ENCODE measurements at places on chromosomes 4 and X. TPM values are rescaled to one million over a fixed set of nuclear protein-coding genes. Genes with fewer than 3 reads are reported as not detected.

DNA sequence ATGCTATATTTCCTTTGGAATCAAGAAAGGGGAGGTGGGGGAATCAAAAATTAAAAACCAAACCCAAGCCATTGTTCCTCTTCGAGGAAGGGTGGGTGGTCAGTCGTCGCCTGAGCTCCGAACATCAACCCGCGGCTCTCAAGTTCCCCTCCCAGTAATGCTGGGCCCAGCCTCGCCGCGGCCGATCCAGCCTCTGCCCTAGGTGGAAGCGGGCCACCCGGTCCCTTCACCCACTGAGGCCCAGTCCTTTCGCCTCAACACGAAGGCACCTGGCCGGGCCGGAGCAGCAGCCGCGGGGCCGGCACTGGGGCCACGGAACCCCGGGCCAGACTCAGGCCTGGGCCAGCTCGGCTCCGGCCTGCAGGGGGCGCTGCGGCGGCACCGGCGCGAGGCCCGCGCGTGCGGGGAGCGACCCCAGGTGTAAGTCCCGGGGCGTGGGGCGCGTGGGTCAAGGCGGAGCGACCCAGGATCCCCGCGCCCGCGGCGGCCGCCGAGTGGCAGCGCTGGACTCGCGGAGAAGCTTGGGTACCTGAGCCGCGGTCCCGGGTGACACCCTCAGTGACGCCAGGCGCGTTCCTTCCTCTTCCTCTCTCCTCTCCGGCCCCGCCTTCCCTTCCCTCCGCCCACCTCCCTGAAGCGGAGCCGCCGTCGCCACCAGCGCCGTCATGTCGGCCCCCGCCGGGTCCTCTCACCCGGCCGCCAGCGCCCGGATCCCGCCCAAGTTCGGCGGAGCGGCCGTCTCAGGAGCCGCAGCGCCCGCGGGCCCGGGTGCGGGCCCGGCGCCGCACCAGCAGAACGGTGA, at the start of gene SEC24B:
SEC24B (plus strand) TSS at position 611 of the 802 bp plus-strand sequence; CDS start at position 666, 55 bp downstream.
- H3K27me3 ChIP-seq = no peaks in the 10 kb centered on the region
- peak; percentile 81 for DNase-seq
- peak within 1 kb of the TSS; percentile 83 for H3K4me3 ChIP-seq
- H3K27ac ChIP-seq = peak within 1 kb of the TSS; percentile 98

- no peak overlapping the region for H3K27ac ChIP-seq
- DNase-seq = no peak
- H3K27me3 ChIP-seq = no peaks in the 10 kb centered on the region
- H3K36me3 ChIP-seq = peaks cover 11% of the 10 kb centered on the region
Observed at GRCh38 chrX:130415201-130415600, 13.4 kb downstream of the RBMX2 start.

- H3K4me3 ChIP-seq = no peak overlapping the region
- H3K27ac ChIP-seq = no peak overlapping the region
- H3K27me3 ChIP-seq = peaks cover 8% of the 10 kb centered on the region
- H3K4me1 ChIP-seq = no peaks in the 10 kb centered on the region
- DNase-seq = no peak
- H3K36me3 ChIP-seq = no peaks in the 10 kb centered on the region
Observed at GRCh38 chr4:16677001-16677944, 221.2 kb downstream of the LDB2 start.

- no peaks in the 10 kb centered on the region for H3K36me3 ChIP-seq
- H3K27ac ChIP-seq = peak overlapping the region; percentile 54
- H3K27me3 ChIP-seq = no peaks in the 10 kb centered on the region
- no peak for DNase-seq
Observed at GRCh38 chr4:189021831-189022230, 882.6 kb downstream of the TRIML1 start.

DNA sequence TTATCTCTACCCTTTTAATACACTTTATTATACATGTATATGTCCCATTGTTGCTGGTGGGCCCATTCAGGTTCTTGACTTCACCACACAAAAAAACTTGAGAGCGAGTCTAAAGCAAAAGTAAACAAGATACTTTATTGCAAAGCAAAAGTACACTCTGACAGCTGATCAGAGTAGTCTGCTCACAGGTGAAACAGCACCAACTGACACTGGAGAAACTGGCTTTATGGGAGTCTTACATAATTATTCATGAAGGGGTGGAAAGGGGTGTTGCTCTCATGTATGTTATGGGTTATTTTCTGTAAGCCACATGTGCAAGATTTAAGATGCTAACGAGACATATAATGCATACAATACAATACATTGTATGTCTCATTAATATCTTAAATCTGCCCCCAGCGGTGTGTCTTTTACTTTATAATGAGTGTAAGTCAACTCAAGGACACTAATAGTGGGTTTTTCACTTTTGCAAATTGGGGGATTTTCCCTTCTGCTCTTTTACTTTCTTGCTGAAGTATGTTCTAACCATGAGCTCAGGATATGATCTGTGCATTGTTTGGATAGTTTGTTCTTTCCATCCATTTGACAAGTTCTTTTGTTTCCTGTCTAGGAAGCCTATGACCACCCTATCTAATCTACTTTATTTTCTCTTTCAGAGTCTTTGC, 256.1 kb upstream of the ITM2A start:
- no peak for DNase-seq
- no peak overlapping the region for H3K4me3 ChIP-seq
- H3K27me3 ChIP-seq = no peaks in the 10 kb centered on the region

DNA sequence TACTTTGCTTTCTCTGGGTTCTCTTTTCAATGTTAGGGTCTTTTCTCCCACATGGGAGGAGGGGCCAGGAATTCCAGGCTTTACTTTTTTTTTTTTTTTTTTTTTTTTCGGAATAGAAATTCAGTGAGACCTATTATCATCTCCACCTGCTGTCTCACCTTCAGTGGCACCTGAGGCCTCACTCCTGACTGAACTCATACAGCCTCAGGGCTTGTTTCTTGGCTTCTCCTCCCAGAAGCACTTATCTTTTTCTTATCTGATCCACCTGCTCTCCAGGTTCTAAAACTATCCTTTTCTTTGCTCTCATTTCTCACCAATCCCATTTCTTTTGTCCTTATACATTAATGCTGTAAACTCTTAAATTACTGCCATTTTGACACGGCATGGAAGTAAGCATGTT, 117.3 kb upstream of the PPP3CA start:
- no peak overlapping the region for H3K27ac ChIP-seq
- H3K4me3 ChIP-seq = no peak overlapping the region
- no peaks in the 10 kb centered on the region for H3K36me3 ChIP-seq

Gene PHKA2
- 71.6 TPM for total RNA-seq

Gene ZNF711
- total RNA-seq = 36.0 TPM

Gene REPS2
- total RNA-seq = 2.6 TPM

Gene PLP2
- 3.9 TPM for total RNA-seq
